ENCODE measurements at places on chromosomes 3 and 15.

GRCh38 chr15:96331945-96332636, 1.6 kb downstream of the NR2F2 start:
- DNase-seq: peak; percentile 44

- no peak for DNase-seq
Measured at GRCh38 chr15:57287123-57287521, 89.2 kb upstream of the CGNL1 start.

DNA sequence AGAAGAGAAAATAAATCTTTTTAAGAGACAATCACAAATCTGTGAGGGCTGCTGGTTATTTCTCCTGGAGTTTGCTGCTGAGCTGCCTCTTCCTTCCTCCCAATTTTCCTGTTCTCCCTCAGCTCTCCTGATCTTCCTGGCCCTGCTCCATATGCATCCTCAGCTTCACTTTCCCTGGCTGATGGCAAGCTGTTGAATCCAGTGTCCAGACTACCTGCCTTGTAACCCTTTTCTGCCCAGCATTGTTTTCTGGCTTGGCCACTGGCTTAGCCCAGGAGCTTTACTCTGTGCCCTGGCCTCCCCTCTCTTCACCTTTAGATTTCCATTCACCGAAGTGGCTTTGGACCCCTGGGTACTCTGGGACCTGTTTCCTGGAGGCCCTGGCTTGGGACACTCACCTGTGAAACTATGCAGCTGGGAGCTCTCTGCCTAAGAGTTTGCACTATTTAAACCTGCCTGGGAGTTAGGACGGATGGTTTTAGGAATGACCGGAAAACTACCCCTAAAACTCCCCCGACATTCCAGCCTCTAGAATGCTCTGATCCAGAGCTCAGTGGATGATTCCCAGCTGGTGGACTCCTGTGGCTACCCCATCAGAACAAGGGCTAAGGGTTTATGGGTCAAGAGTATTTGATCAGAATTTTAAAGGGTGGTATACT, 90.0 kb downstream of the RBPMS2 start:
- DNase-seq: no peak

DNA sequence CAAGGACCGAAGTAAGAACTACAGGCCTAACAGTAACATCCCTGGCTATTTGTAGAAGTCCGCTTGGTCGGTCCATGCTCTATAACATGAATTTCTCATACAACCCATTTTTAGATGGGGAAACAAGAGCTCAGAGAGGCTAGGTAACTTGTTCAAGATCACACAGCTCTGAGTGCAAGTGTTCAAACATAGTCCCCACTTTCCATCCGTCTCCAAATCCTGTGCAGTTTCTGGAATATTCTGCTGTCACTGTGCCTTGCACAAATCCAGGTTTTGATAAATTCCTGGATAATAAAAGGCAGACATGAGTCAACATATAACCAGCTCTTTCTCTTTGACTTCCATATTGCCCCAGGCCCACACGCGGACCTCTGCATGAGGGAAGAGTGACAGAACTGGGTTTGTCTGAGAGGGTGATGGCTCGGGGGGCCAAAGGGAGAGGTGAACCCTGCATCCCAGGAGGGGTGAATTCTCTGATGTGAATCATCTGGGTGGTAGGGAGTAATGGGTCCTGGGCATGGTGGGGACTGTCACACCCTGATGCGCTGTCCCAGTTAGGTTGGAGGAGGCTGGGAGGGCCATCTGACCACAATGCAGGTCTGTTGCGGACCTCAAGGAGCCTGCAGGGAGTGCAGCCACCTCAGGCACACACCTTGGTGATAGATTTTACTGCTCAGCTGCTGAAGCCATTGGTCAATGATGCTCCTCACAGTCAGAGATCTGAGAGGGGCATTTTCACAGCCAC, 162.2 kb downstream of the SMAD6 start:
- DNase-seq: no peak

DNA sequence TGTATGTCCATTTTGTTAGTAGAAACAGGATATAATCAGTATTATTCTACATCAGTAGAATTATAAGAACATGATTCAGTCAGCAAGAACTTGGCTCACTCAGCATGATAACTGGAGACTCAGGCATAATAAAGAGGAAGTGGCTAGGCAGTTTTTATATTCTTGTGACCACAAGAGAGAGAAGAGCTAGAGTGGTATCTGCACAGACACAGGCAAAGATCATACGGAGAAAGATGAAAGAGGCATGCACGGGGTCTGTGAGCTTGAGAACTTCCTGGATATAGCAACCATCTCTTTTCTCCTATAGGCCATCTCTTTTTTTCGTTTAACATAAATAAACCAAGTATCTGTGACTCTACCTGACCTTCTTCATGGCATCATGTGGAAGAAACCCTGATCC, 46.8 kb downstream of the MYO5A start:
- DNase-seq: peak; percentile 57

GRCh38 chr3:136982520-136983138, 24.8 kb downstream of the IL20RB start:
- no peak for DNase-seq

GRCh38 chr3:153357436-153357835, 195.4 kb downstream of the RAP2B start:
- no peak for DNase-seq

DNA sequence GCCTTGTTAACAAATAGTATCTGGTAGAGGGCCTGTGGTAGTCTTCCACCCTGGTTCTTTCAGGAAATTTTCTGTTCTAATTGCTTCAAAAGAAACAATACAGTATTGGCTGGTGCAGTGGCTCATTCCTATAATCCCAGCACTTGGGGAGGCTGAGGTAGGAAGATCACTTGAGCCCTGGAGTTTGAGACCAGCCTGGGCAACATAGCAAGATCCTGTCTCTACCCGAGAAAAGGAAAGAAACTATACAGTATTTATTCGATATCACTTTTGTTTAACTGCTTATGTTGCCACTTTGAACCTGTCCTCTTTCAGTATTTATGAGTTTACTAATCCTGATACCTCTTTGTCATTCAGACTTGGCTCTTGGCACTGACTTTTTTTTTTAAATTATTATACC, 4.5 kb downstream of the MKRN2 start:
- no peak for DNase-seq

DNA sequence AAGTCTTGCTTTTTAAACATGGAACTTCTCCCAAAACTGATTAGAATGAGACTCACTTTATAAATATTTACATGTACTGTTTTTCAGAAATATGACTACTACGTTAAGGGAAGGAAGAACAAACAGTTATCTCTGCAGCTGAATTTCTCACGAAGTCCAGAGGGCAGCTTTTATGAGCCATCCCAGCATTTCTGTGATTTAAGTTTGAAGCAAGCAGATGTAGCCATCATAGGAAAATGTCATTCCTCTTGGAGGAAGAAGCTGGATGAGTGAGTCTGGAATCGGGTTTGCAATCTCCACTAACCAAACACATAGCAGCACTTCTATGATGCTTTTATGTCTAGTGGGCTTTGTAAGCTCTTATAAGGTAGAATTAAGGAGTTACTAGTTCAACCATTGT, 53.7 kb downstream of the SCN11A start:
- no peak for DNase-seq

DNA sequence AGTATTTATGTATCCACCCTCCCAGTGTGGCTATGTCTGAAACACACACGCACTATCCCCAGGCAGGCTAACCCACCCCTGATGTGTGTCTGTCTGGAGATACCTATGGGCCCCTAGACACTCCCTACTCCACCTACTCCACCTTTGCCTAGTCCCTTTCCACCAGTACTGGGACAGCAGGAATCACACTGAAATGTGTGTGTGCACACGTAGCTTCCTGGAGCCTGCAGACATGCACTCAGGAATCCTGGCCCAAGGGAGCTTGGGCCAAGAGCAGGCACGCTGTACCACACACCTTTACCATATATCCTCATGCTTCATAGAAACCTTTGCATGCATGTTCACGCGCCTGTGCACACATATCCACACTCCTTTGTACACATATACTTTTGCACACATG, 6.9 kb upstream of the PTH1R start:
- DNase-seq: no peak

DNA sequence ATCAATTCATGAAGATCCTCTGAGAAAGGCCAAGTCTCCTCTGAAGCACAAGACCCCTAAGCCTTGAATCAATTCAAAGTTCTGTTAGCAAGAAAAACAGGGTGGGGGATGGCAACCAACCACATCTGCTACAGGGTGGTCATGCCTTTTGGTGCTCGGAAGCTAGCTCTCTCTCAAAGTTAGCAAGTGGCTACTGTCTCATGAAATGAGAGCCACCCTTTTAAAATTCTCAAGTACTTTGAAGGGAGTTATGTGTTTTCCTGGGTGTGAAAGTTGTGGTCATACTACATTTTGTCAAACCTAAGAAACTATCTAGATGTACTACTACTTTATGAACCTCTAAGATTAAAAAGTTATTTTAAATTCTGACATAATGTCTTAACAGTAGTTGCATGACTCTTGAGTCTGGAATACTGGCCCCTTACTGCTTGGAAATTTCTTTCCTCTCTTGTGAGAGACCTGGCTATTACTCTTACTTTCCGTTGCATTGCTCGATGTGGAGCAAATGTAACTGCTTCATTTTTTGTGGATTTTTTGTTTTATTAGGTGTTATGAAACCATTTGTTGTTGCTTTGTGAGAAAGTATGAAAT, 116.1 kb downstream of the CHST2 start:
- DNase-seq: no peak

DNA sequence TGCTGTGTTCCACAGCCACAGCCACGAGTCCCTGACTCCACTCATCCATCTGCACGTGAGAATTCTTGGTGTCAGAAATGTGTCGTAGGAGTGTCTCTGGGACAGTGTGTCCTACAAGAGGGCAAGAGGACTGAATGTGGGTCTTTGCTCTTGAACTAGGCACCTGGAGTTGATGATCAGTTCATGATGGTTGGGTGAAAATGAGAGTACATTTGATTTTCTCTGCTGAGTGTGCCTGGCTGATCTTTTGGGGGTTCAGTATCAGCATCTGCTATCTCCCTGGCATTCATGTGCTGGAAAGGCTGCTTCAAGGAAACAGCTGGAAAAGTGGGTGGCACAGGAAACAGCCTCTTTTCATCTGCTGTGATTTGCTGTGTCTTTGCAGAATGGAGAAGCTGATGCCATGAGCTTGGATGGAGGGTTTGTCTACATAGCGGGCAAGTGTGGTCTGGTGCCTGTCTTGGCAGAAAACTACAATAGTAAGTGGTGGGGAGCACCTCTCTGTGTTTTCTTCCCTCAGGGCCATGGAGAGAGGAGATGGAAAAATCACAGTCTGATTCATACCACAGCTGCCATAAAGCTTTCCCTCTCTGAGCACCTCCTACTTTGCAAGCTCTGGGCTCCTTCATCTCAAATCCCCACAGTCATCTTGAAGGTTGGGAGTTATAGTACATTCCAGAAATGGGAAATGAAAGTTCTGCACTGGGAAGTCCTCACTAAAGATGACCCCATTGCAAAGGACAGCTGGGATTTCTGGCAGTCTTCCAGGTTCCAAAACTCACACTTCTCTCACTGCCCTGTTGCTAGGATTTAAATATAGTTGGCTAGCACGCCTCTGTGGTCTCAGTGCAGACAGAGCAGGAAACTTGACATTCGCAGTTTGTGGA, 17.8 kb downstream of the TF start:
- no peak for DNase-seq

DNA sequence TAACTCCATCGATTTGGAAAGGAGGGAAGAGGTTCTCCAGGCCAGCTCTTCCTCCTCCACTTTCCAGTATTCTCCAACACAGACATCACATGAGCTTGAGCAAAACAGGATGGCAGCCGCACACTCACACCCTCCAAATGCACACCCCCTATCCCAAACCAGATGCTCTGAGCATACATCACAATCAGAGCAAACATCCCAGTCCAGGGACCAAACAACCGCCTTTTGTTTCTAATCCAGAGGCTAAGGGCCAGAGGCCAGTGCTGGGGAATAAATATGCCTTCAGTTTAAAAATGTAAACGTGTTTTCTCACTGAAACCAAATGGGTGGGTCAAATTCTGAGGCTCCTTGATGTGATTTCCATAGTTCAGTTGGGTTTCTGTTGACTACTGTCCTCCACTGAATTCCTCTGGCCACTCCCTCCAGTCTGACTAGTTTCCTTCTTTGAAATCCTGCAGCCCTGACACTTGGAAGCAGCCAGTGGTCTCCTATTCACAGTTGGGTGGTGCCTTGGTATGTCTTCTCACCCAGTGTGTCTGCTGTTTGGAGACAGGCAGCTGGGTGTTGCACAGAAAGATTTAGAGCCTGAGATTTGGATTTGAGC, 19.2 kb upstream of the MFGE8 start:
- no peak for DNase-seq

DNA sequence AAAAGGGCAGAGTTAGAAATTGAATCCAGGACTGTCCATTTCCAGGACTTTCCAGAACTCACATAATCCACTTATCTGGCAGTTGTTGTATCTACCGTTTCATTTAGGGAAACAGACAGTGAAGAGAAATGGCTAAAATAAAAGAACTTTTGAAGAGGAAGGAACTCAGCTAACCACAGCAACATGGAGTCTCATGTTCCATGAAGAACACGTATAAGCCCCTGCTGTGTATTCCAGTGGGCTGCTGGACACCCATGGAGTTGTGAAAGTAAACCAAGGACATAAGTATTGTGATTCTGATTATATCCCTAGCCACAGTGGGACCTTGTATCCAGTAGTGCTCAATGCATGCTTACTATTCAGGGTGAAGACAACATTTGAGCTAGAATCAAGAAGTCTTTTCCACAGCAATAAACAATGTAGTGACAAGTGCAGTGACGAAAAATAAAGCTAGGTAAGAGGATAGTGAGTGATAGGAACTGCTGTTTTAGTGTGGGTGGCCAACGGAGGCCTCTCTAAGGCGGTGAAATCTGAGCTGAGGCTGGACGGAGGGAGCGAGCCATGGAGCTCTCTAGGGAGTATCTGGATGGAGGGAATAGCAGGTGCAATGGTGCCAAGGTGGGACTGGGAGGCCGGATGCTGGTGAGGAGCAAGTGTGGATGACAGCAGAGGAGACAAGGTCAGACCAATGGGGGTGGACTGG, 26.8 kb upstream of the TRH start:
- DNase-seq: no peak

- DNase-seq: no peak
Measured at GRCh38 chr15:63301088-63301487, 23.7 kb downstream of the APH1B start.

GRCh38 chr3:69290006-69290405, 95.9 kb downstream of the FRMD4B start:
- DNase-seq: no peak

GRCh38 chr3:149077628-149078027, 8.7 kb downstream of the HLTF start:
- no peak for DNase-seq

All from ACHN (cell line).